ENCODE measurements at places on chromosomes 3 and 15. TPM values are rescaled to one million over a fixed set of nuclear protein-coding genes. Genes with fewer than 3 reads are reported as not detected.

GRCh38 chr3:42157540-42158538 is 66.7 kb downstream of the TRAK1 start:
- DNase-seq: no peak

DNA sequence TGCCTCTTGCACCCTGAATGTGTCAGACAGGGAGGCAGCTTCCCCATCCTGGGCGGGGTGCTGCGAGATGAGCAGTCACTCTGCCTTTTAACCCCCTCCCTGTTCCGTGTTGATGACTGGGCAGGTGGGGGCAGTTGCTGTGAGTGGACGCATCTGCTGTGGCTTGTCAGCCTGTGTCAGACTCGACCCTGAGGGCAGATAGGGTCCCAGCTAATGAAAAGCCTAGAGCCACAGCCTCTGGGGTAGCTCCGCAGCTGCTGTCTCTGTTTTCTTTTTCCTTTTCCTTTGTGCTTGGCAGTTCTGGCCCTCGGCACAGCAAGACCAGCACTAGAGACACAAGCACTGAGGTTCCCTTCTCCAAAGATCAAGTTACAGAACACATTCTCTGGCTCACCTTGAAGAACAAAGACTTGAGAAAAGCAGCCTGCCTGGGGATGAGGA is 43.0 kb upstream of the GLCE start:
- no peak for DNase-seq

GRCh38 chr3:11680509-11680908 is 36.8 kb upstream of the VGLL4 start:
- DNase-seq: no peak

- peak; percentile 77 for DNase-seq
Measured at GRCh38 chr3:107987036-107987939, 103.5 kb downstream of the CD47 start.

- no peak for DNase-seq
Measured at GRCh38 chr15:36495456-36495991, 83.9 kb upstream of the CDIN1 start.

GRCh38 chr3:139284221-139284620 is 59.6 kb upstream of the MRPS22 start:
- DNase-seq: no peak

- no peak for DNase-seq
Measured at GRCh38 chr3:185677146-185677829, 91.2 kb downstream of the SENP2 start.

DNA sequence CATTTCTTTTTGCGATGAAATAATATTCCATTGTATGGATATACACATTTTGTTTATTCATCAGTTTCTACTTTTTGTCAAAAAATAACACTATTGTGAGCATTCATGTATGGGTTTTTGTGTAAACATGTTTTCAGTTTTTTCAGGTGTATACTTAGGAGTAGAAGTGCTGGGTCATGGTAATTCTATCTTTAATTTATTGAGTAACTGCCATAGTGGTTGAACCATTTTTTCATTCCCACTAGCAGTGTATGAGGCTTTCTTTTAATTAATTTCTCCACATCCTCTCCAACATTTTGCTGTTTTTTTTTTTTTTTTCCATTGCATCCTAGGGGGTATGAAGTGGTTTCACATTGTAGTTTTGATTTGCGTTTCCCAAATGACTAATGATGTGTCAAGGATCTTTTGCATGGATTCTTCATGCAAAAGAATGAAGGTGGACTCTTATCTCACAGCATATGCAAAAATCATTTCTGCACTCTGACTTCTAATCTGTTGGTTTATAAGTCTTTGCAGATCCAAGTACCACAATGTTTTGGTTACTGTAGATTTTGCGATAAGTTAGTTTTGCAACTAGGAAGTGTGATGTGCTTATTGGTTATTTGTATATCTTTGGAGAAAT is 12.6 kb downstream of the ATP2C1 start:
- no peak for DNase-seq

TARS3 gene
- total RNA-seq: 29.9 TPM

PPARG gene
- 23.6 TPM for total RNA-seq

BSN gene
- total RNA-seq: 0.27 TPM

PROK2 gene
- total RNA-seq: 0.54 TPM

GHSR gene
- total RNA-seq: not detected

Data from Right ventricle myocardium superior (tissue), 1 donor.